ENCODE measurements at places on chromosomes 6 and 20.

GRCh38 chr20:57804470-57805250, 94.8 kb upstream of the PMEPA1 start:
- no peak for DNase-seq

GRCh38 chr20:370151-370600, 10.4 kb upstream of the TRIB3 start:
- DNase-seq = no peak

- no peak for DNase-seq
These were observed 133.3 kb upstream of the ARMC2 start for GRCh38 chr6:108714766-108715414.

- no peak for DNase-seq
These were observed 432 bp upstream of the KHDRBS2 start for GRCh38 chr6:62286470-62286843.

DNA sequence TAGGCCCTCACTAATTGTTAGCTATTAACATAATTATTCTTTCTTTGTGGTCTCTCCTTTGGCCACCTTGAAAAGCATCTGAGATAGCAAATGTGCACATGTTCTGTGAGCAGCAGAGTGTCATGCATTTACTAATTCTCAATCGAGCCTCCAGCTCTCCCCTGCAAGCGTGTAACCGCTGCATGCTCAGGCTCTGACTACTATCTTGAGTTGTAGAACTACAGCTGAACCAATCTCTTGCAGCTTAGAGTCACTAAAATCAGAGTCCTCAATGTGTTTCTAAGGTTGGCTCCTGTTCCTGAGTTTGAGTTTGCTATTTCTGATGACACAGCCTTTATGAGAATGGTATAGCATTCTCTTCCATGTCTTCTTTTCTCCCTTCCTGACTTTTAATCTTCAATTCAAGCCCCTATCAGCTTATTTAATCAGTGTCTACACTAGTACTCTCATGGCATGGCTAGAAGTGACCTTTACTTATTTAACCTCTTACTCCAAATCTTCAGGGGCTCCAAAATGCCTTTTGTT, 65.5 kb downstream of the PPP1R3G start:
- DNase-seq = no peak

DNA sequence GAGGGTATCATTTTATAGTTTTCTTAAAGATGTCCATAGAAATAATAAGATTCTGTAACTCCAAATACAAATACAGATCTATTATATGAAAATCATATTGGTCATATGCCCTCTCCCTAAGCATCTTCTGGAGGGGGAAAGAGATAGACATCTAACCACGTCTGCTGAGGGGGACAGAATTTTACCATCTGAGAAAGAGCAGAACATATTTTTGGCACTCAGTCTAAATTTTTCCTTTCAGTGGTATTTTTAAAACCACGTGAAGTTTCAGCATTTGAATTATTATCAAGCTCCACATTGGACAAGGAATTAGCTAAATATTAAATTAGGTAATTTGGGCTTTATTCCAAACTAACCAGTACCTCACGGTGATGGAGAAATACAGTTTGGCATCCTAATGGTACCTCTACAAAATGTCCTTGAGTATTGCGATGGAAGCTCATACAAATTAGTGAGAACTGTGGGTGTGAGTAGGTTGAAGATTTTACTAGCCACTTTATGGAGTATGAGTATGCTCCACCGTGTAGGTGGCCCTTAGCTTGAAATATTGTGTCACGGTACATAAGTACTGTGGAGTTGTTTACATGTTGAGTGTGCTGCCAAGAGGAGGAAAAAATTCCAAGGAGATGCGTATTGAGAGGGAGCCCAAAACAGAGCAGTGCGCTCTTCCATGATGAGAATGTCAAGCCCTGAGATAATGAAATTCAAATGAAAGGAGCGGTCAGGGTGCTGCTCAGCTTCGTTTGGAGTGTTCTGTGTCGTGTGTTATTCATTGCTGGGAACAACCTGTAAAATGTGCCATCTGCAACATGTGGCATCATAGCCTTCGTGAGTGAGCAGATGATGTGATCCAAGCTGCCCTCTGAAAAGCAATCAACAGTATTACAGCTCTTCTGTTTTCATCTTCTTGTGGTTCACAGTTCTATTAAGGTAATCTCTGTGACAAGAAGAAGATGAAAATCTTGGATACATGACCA, 48.4 kb upstream of the PHACTR2 start:
- DNase-seq = no peak

GRCh38 chr20:58898629-58899408, 46.3 kb downstream of the GNAS start:
- no peak for DNase-seq

- DNase-seq = no peak
These were observed 49.3 kb downstream of the CYB5R4 start for GRCh38 chr6:83908813-83909212.

DNA sequence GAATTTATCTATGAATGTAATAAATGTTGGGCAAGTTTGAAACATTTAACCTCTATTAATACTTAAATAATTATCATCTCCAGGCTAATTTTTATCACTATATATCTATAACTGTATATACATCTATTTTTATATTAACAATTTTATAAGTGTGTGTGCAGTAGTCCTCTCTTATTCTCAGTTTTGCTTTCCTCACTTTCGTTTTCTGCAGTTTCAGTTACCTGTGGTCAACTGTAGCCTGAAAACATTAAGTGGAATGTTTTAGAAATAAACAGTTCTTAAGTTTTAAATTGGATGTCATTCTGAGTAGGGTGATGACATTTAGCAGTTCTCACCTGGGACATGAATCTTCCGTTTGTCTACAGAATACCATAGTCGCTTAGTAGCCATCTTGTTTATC, 379.4 kb upstream of the MAN1A1 start:
- no peak for DNase-seq

- no peak for DNase-seq
These were observed 47.4 kb upstream of the DDR1 start for GRCh38 chr6:30836957-30837356.

GRCh38 chr6:144268794-144269349, 16.3 kb upstream of the UTRN start:
- DNase-seq = no peak

DNA sequence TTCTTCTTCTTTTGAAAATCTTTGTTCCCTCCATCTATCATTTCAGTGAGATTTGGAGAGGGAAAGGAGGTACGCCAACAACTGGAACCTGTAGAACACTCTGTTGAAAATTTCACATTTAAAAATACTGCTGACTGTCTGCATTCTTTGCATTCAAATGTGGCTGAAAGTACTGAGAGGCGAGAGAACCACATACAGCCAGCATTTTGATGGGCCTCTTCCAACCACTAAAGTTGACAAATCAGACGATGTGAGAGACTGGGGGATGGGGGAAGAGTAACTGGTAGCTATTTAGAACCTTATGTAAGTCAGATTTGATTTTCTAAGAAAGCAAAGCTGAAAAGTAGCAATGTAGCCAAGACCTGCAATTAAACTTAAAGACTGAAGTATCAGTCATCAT, 77.5 kb downstream of the FKBP5 start:
- peak; percentile 22 for DNase-seq

DNA sequence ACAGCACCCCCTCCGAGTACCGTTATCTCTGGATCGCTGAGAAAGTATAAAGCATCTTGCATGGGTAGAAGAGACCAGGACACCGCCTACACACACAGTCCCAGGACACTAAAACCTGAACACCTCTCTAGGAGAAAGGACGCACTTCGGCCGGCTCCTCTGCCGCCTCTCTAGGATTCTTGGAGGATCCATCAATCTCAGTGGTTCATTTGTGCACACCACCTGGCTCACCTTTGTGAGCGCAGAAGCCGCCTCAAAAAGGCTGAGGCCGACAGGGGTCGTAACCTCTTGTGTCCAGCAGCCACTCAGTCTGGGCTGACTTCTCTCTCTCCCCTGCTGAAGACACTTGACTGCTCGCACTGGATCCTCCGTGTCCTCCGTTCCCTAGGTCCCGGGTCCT, 13.5 kb downstream of the ZSCAN23 start:
- DNase-seq = no peak

GRCh38 chr20:48709744-48710143, 118.1 kb downstream of the PREX1 start:
- no peak for DNase-seq

DNA sequence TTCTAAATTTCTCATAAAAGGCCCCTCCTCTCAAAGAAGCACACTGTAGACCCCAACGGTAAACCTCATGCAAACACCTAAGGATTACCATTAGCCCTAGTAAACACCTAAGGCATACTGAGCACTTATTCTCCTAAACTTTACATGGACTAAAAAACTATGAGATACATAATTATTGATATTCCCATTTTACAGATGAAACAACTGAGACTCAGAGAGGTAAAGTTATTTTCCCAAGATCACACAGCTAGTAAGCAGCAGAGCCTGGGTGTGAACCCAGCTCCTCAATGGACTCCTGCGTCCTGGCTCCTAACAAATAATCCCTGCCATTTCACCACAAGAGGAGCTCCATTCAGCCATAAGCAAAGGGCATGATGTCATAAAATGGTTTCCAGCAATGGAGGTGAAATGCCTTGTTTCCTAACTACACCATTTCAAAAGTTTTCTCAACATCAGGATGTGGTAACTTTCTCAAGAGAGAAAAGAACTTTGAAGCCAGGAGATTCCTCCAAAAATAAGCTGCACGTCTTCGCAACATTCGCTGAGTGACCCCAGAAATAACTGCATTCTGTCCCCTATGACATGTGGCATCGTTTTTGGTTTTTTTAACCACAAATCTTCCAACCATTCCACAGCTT, 4.1 kb downstream of the ATP9A start:
- no peak for DNase-seq

DNA sequence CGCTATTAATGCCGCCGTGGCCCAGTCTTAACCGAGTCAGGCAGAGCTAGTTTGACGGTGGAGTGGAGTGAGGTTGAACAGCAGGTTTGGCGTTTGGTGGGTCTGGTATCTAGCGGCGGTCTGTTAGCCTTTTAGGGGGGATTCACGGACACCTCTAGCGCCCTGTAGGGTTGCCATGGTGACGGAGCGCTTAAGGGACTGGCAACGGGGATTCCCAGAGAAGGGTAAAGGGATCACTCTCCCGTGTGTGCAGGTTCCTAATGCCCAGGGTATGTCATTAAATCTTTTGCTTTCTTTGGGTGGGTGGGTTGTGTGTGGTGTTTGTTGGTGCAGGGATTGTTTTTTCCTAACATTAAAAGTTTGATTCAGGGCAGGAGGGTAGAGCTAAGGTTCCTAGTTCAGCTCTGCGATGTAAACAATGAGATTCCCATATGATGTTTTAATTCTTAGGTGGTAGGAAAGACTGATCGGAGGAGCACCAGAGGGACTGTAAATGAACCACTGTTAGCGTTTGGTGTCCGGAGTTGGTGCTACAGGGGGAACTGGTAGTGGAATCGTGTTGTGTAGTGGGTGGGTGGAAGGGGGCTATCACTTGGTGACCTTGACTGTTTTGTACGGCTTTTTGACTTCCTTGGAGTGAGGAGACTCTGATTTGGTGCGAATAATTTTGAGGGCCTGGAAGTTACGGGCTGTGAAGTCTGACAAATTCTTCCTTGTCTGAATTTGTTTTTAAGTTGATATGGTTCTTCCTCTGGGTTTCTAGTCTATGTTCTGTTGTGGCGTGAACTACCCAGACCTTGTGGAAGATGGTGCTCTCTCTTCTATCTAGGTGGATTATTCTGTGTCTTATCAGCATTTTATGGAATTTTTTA, 5.0 kb downstream of the BRD2 start:
- DNase-seq = peak; percentile 52

- DNase-seq = peak; percentile 52
These were observed 585 bp downstream of the PSMB9 start for GRCh38 chr6:32854376-32855178.

DNA sequence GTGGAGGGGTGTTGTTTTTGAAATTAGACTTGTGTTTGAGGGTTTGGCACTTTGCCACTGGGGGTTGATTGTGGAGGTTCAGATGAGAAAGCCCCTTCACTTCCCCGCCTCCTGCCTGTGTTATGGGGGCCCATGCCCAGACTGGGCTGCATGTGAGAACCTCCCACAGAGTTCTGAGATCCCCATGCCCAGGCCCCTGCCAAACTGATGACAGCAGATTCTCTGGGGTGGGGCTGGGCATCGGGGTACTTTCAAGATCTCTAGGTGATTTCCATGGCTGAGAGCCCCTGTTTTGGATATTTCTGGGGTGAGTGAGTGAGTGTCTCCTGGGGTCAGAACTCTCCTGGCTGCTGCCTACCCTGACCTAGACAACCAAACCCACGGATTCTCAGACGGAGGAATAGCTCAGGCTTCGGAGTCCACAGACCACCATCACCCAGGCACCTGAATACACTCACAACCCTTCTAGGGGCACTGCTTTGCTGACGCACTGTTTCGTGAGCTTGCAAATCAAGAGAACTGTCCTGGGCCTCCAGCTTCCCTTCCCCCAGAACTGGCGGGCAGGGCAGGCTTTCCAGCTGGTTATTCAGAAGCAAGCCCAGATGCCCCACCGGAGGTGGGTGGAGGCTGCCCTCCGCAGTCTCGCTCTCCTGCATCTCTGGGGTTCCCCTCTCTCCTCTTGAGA, 6.3 kb downstream of the BCAS1 start:
- no peak for DNase-seq

GRCh38 chr6:17278289-17279063, 2.7 kb upstream of the RBM24 start:
- no peak for DNase-seq

DNA sequence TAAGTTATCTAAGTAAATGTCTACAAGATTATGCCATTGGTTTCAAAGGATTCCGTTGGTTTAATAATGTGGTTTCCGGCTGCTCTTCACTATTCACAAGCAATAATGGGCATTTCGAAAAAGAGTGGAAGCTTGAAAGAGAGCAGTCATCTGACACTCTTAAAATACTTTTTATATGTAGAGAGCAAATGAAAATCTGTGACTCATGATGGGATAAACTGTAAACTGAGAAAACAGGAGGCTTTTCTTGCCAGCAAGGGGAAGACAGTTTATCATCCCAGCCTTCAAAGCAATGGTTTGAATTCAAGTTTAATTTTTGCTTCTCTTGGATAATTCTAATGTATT, 145.7 kb downstream of the KHDC1L start:
- no peak for DNase-seq

- no peak for DNase-seq
These were observed 95.5 kb downstream of the EYA2 start for GRCh38 chr20:46990017-46990595.

- peak; percentile 36 for DNase-seq
These were observed 83.4 kb upstream of the ASF1A start for GRCh38 chr6:118810420-118811027.

DNA sequence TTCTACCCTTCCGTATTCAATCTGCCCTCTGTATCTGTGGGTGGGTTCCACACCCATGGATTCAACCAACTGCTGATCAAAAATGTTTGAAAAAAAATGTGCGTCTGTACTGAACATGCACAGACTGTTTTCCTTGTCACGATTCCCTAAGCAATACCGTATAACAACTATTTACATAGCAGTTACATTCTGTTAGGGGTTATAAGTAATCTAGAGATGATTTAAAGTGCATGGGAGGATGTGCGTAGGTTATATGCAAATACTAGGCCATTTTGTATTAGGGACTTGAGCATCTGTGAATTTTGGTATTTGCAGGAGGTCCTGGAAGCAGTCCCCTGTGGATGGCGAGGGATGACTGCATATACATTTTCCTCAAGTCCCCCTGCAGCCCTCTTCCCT, 486.9 kb downstream of the PREX1 start:
- no peak for DNase-seq

GRCh38 chr20:30949761-30950160, 307.7 kb upstream of the DEFB115 start:
- no peak for DNase-seq

- peak; percentile 42 for DNase-seq
These were observed 55.7 kb upstream of the SLC23A2 start for GRCh38 chr20:5056801-5057599.

GRCh38 chr6:134182528-134182927, 130.1 kb upstream of the SLC2A12 start:
- no peak for DNase-seq

- DNase-seq = no peak
These were observed 36.1 kb upstream of the INSM1 start for GRCh38 chr20:20331817-20332216.
